ENCODE measurements at places on chromosomes 5 and 9.

GRCh38 chr5:127084656-127085055 lies 11.4 kb upstream of the C5orf63 start:
- no peak for DNase-seq

GRCh38 chr9:8095672-8096086 lies 296.1 kb upstream of the DMAC1 start:
- no peak for DNase-seq

DNA sequence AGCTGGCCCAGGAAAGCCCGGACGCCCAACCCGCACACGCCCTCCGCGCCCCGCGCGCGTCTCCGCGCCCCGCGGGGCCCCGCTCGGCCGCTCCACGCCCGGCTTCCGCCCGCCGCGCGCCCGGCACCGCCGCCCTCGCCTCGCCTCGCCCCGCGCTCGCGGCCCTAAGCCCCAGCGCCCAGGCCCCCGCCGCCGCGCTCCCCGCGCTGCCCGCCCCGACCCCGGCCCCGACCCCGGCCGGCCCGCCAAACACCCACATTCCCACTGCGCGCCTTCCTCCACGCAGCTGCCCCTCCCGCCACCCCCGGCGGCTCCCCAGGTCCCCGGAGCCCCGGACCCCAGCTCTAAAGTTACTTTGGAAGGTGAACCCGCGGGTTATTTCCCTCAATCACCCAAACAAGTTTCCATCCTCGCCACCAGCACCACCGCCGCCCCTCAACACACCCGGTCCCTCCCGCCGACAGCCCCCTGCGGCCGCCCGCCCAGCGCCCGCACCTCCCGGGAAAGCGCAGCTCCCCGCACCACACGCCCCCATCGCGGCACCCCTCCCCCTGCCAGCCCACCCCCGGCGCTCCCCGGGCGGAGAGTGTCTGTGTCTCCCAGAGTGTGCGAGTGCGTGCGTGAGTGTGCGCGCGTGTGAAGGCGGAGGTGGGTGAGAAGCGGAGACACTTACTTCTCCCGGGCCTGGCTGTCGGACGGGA lies 439 bp downstream of the SSBP2 start:
- no peak for DNase-seq

GRCh38 chr5:158998793-158999325 lies 100.9 kb downstream of the EBF1 start:
- DNase-seq = no peak

- DNase-seq = no peak
Observed at GRCh38 chr5:52961274-52961681, 27.9 kb upstream of the ITGA2 start.

GRCh38 chr9:136578915-136579649 lies 33.2 kb upstream of the NOTCH1 start:
- no peak for DNase-seq
